ENCODE measurements at places on chromosomes 1 and 21. TPM values are rescaled to one million over a fixed set of nuclear protein-coding genes. Genes with fewer than 3 reads are reported as not detected.

DNA sequence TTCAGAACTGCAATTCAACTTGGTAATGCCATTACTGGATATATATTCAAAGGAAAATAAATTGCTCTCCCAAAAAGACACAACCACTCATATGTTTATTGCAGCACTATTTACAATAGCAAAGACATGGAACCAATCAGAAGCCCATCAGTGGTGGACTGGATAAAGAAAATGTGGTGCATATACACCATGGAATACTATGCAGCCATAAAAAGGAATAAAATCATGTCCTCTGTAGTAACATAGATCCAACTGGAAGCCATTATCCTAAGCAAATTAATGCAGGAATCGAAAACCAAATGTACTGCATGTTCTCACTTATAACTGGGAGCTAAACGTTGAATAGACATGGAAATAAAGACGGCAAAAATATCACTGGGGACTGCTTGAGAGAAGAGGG lies 117.0 kb downstream of the MAP3K21 start:
- DNase-seq: no peak

DNA sequence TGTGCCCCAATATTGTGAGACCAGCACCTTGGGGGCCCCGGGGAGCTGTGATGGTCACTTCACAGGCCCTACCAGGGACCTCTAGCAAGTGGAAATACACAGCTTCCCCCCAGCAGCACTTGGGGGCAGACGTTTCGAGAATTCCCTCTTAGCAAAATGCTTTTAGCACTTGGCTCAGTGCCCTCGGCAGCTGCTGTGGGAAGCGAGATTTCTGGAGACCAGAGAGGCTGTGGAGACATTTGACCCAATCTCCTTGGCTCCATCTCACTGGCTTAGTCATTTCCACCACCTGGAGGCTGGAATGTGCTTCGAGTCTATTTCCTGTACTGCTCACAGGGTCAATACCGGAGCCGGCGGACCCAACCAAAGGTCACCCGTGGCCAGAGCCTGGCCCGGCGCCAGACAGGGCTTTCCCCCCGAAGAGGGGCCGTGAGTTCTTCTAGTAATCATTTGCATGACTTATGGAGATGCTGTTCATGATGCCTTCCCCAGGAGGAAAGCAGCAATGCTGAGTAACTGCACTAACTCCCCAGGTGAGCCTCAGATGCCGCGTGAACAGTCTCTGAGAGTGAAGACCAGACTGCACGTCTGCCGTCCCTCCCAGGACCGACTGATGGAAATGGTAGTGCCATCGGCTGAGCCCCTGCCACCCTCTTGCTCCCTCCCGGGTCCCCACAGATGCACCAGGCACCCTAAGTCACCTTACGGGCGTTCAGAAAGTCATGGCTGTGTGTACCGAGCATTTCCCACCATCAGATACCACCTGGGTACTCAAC lies 4.4 kb upstream of the C2CD2 start:
- no peak for DNase-seq

DNA sequence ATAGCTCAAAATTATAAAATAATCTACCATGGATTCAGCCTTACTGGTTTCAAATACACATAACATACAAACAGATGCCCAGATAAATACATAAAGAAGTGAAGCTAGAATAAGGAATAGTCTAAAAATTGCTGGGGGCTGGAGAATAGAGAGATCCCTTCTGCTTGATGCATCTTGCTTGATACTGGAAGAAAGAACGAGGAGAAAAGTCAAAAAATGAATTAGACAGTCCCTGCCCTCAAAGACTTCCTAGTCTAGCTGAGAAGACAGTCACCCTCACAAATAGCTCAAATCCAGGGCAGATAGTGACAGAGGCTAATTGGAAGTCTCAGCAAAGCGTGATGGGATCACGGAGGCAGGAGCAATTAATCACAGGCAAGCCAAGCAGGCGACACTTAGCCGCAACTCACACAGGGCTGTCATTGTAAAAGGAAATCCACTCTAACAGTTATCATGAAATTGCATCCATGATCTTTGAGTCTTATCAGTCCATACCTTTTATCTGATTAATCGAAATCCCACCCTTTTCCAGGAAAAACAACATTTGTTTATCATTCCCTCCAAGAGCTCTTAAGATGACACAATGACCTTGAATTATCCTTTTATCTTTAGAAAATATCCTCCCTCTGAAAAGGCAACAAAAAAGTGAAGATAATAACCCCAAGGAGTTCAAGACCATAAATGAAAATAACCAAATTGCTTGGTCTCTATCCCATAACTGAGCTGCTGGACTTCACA lies 59.7 kb upstream of the TIAM1 start:
- DNase-seq: no peak

- DNase-seq: no peak
Observed at GRCh38 chr1:19813643-19813960, 1.5 kb downstream of the RNF186 start.

DNA sequence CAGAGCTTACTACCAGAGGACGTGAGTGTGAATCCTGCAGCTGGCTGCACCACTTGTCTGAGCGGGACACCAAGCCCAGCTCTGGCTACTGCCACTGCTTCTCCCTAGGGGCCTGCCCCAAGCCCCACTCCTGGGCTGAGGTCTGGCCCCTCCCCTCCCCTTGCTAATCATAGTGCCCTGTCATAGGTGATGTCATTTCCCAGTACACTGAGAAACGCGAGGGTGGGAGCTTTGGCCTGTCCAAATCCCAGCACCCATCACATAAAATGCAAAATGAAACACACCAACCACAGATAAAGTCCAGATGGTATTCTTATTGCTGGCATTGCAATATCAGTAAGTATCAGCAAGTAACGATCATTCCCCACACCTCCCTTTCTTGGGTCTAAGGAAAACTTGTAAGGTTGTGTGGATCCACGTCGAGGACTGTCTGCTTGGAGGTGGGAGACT lies 77.7 kb downstream of the TOMM20 start:
- peak; percentile 76 for DNase-seq

DNA sequence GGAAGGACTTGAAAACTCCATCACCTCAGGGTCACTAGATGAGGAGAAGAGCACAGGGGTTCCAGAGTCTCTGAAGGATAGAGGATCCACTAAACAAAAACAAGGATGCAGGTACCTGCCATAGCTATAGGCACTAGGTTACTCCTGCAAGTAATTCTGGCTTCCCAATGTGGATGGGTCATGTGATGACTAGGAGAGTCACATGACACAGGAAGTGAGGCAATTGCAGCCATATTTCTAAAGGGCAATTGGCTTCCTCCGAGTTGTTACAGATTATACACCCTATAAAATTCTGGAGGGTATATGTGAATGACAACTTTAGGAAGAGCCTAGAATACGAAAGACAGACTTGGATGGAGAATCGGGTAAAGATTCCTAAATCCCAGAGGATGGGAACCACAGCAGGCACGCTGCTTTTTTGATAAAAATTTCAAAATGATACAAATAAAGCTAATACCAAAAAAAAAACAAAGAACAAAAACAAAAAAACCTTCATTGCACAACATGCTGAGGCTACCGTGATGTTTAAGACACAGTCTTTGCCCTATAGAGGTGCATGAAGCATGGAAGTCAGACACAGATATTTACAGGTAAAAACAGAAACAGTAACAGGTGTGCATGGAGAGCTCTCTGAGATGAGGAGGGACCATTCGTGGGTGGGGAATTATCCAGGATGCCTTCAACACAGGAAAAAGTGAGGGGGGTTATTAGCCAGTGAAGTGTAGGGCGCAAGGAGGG lies 10.5 kb downstream of the MTX1 start:
- DNase-seq: peak; percentile 30

- DNase-seq: no peak
Observed at GRCh38 chr21:31622397-31622796, 37.1 kb upstream of the SOD1 start.

DNA sequence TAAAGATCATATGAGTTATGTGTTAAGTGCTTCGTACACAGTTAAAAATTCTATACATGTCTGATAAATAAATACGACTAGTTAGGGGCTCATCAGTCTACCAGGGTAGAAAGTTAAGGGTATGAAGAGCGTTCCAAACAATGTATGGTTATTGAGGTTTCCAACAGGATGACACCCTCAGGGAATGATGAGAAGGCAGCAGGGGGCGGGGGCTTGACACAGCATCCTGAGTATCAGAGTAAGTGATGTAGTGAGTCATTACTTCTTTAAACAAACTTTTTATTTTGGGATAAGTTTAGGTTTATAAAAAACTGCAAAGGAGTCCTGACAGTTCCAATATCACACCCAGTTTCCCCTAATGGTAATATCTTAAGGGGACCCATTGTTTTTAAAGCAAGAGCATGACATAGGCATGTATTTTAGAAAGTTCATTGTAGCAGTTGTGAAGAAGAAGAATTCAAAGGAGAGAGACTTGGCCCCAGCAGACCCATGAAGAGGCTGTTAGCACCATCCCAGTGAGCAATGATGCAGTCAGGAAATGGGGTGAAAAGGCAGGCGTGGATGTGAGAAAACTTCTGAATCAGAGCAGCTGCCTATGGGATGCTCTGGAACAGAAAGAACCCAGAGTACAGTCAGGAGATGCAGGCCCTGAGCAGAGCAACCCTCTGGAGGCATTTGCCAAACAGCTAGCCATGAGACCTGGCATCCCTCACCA lies 15.0 kb upstream of the PSMB2 start:
- no peak for DNase-seq

DNA sequence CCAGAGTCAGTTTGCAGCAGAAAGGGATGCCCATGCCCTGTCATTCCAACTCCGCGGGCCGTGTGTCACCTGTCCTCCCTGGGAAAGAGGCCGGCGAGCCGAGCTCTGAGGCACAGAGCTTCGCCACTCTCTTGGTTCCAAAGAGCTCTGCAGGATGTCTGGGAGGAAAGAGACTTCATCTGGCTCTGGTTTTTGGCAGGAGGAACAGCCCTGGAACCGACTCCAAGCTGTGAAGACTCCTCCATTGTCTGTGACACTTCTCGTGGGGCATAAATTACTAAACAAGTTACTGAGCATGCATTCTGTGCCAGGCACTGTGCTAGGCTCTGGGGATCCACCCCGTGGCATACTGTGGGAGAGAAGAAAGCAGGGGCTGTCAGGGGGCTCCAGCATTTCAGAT lies 3.9 kb upstream of the FAM151A start:
- no peak for DNase-seq

- DNase-seq: no peak
Observed at GRCh38 chr1:94737124-94737998, 82.8 kb upstream of the SLC44A3 start.

GRCh38 chr1:154992721-154993571 lies 440 bp upstream of the LENEP start:
- DNase-seq: no peak

DNA sequence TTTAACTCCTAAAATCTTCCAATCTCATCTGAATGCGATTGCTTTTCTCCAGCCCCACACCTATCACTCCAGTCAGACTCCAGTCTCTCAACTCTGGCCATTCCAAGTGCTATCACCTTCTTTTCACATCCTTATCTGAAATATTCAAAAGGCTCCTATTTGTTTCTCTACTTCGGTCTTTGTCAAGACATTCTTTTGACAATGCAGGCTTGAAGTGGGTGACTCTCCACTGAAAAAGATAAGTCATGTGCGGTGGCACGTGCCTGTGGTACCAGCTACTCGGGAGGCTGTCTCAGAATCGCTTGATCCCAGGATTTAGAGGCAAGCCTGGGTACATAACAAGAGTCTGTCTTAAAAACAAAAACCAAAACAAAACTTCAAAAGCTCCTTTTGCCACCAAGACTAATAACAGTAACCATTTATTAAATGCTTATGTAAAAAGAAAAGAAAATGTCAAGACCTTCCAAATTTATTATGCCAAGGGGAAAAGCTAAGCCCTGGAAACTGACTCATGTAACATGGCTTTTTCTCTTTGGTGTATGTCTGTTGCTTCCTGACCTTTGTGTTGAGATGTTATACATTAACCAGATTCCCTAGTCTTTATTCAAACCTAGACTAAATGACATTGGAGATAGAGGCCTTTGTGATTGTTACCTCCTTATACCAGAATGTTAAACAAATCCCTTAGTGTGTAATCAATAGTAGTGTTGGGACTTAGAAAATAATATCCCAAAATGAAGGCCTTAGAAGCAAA lies 3.6 kb downstream of the ALG14 start:
- no peak for DNase-seq

DNA sequence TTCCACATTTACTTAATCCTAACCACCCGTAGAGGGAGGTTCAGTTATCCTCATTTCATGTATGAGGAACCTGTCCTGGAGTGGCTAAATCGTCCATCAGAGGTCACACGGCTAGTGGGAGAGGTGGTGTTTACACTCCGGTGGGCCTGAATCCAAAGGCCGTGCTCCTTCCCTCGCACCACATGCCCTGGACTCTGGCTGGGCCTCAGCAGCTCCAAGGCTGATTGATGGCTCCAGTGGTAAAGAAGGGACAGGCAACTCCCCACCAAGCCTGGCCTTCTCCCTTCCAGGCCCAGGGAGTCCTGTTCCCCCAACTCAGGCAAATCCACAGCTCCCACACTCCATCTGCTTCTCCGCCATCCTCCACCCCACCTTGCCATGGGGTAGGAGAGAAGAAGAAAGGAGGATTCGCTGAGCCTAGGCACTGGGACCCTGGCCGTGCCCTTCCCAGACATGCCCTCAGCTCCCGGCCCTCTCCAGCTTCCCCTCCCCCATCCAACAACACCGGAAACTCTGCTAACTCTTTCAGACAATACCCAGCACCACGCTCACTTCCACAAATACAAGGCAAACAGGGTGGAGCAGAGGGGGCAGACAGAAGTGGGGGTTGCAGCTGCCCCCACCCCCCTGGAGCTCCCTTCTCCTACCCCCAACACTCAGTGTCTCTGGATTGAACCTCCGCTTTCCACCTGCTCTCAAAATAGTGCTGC lies 10.9 kb downstream of the ARHGEF2 start:
- no peak for DNase-seq

- DNase-seq: no peak
Observed at GRCh38 chr1:107609808-107610207, 355.2 kb downstream of the VAV3 start.

- no peak for DNase-seq
Observed at GRCh38 chr1:217214551-217214950, 416.3 kb downstream of the GPATCH2 start.

DNA sequence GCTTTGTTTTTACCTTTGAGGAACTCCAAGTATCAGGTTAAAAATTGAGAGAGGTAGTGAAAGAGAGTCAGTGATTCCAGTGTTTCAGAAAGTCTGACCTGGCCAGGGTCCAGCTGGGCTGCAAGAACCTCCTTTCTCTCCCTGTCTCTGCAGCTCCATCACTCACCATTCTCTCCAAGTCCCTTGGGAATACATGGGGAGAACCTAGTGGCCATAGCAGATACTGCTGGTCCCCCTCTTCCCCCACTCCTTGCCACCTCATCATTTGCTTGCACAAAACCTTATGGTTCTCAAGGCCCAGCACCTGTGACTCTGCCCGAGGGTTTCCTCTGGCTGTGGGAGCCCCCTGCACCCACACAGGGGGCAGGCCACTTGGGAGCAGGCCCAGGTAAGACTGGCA lies 279.5 kb downstream of the KIF26B start:
- DNase-seq: no peak

The SPRR2G gene
- total RNA-seq: not detected

The KRTAP19-1 gene
- total RNA-seq: not detected

The CCDC181 gene
- total RNA-seq: not detected

The AMIGO1 gene
- total RNA-seq: 1.8 TPM

The CTTNBP2NL gene
- total RNA-seq: 5.4 TPM

The PTAFR gene
- 0.15 TPM for total RNA-seq

The PRKCZ gene
- total RNA-seq: 13.2 TPM

The HLX gene
- total RNA-seq: not detected

The SLC2A5 gene
- not detected for total RNA-seq

The AMY1A gene
- not detected for total RNA-seq

The DHDDS gene
- total RNA-seq: 41.9 TPM

The MROH9 gene
- total RNA-seq: not detected

All from activated CD4-positive, alpha-beta memory T cell treated with anti-CD3 and anti-CD28 coated beads for 36 hours (primary cell).